ENCODE measurements at places on chromosomes 13 and 19.
A peak's percentile ranks its signal among the peaks of the same experiment; 100 is the strongest.

- DNase-seq: peak; percentile 89
Measured at GRCh38 chr13:43785650-43786471, 911 bp downstream of the ENOX1 start.

DNA sequence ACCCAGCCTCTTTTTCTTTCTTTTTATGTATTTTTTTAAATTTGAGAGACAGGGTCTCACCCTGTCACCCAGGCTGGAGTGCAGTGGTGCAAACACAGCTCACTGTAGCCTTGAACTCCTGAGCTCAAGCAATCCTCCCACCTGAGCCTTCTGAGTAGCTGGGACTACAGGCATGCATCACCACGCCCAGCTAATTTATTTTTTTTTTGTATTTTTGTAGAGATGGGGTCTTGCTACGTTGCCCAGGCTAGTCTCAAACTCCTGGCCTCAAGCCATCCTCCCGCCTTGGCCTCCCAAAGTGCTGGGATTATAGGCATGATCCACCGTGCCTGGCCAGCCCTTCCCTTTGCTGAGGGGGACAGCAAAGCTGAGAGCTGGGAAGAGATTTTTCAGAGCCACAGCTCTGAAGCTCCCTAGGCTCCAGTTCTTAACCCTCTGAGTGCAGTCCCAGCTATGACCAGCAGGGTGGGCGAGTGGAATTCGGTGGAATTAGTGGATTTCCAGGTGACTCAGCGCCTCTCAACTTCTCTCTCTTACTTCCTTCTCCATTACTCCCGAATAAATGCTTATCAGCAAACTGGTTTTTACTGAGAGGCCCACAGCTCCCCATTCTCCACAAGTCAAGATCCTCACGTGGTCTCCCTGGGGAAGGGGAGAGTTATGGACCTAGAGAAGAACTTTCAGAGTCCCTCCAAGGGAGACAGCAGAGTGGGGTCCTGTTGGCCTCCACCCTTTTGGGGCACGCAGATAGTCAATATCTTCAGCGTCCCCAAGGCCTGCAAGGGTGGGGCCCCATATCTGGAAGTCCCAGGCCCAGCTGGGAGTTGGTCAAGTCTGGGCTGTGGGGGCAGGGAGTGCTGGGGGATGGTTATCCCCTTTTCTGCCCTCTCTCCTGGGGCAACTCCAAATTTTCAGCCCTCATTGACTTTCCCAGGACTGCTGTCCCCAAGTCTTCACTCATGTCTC is 1.2 kb downstream of the BLVRB start:
- DNase-seq: peak; percentile 58

GRCh38 chr13:99005609-99006008 is 27.7 kb upstream of the DOCK9 start:
- no peak for DNase-seq

DNA sequence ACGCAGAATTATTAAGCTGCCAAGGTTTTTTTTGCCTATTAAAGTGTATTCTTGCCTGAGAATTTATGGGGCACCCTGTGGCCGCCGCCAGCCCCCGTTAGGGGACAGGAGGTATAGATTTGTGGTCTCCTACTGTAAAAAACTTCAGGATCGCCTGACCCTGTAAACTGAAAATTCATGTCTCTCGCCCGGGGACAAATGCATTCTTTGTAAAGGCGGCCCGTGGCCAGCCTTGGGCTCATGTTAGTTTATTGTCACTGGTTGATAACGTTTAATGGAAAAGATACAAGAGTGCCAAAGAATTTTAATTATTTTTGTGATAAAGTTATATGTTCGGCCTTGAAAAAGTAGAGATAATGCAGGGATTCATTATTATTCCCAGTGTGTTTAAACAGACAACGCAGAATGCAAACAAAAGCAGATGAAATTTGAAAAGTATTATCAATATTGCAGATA is 141.7 kb downstream of the URI1 start:
- DNase-seq: no peak

DNA sequence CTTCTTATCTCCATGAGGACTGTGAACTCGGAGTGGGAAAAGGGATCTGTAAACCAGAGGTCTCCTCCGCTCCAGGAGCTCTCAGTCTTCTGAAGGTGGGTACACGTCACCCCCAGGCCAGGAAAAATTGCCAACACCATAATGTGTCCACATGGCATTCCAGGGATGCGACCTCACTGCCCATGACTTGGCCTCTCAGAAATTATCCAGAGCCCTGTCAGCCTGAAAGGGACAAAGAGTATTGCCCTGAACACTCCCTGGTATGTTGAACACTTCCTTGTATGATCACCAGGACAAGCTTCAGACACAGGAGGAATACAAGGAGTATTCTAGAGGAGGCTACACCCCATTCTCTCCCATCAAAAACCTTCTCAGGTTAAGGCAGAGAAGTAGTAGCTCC is 81.0 kb upstream of the SLC7A1 start:
- no peak for DNase-seq

DNA sequence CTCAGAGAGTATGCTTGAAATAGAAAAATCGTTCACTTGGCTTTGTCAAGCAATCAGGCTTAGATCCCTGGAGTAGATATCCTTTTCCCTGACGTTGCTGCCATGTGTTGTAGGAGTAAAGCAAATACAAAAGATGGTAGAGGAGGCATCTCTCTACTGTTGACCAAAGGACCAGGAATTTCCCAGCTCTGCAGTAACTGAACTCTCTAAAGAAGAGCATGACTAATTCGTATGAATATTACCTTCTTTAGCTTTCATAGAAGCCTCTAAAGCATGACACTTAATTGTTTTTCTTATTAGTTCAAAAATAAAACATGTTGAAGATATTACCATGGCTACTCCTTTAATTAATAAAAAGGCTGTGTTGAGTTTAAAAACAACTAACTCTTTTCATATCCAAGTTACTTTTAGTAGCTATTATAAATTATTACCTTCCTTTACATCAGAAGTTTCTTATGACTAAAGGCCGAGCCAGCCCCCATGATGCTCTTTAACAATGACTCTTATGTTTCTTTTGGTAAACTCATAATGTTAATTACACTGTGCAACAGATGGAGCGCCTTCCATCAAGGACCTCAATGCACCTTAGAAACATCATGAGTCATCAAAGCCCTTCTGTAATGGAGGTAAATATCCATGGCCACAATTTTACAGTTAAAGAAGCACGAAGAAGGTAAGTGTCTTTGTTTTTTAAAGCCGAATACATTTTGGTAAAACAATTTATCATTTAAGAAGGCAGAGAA is 352.4 kb downstream of the KLF5 start:
- no peak for DNase-seq

GRCh38 chr19:13827656-13828055 is 32.4 kb downstream of the ZSWIM4 start:
- DNase-seq: no peak

DNA sequence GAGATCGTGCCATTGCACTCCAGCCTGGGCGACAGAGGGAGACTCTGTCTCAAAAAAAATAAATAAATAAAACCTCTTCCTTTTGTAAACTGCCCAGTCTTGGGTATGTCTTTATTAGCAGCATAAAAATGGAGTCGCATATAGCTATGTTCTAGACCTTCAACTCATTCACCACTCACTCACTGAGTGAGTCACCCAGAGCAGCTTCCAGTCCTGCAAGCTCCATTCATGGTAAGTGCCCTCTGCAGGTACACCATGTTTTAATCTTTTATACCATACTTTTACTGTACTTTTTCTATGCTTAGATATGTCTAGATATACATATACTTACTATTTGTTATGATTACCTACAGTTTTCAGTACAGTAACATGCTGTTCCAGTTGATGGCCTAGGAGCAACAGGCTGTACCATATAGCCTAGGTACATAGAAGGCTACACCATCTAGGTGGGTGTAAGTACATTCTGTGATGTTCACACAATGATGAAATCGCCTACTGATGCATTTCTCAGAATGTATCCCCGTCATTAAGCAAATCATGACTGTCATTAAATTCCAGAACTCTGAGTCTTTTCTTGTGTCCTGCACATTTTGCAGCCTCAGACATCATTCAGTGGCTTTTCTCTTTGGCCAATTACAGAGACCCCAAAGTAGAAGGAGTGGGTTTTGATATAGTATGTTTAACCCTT is 13.7 kb upstream of the FARP1 start:
- DNase-seq: no peak

- peak; percentile 75 for DNase-seq
Measured at GRCh38 chr13:71602344-71602743, 264.7 kb downstream of the DACH1 start.

GRCh38 chr13:83876546-83876945 is 5.7 kb downstream of the SLITRK1 start:
- DNase-seq: no peak

DNA sequence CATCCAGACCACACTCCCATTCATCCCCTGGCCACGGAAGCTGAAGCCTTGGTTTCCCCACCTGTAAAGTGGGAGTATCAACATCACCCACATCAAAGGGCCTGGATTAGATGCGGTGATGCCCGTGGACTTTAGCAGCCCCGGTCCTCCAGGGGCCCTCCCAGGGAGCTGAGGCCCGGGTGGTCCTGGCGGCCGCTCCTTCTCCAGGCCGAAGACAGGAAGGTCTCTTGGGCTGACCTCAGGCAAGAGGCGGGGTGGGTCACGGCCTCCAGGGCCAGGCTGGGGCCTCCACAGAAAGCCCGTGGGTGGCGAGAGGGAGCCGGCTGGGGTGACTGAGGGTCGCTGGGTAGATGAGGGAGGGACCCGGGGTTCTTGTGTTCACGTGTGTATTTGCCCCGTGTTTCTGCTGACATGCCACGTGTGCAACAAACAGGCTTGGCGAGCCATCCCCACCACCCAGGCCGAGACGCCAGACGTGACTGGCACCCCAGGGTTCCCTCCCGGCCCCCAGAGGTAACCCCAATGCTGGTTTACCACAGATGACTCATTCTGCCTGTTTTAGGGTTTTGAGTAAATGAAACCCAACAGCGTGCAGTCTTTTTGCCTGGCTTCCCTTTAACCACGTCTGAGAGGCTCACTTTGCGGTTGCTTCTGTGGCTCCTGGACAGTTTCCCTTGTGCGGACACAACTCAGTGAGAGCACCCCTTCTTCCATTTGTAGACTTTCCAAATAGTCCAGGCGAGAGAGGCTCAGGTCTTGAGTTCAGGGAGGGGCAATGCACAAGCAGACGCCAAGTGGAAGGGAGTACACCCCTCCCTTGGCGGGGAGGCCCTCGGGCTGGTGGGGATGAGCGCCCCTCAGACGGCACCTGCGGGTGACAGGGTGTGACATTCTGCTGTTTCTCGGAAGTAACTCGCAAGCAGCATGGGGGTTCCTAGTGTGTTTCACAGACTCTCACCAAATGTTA is 42.9 kb downstream of the C13orf46 start:
- no peak for DNase-seq

- no peak for DNase-seq
Measured at GRCh38 chr19:36973021-36973843, 57.1 kb downstream of the ZNF568 start.

DNA sequence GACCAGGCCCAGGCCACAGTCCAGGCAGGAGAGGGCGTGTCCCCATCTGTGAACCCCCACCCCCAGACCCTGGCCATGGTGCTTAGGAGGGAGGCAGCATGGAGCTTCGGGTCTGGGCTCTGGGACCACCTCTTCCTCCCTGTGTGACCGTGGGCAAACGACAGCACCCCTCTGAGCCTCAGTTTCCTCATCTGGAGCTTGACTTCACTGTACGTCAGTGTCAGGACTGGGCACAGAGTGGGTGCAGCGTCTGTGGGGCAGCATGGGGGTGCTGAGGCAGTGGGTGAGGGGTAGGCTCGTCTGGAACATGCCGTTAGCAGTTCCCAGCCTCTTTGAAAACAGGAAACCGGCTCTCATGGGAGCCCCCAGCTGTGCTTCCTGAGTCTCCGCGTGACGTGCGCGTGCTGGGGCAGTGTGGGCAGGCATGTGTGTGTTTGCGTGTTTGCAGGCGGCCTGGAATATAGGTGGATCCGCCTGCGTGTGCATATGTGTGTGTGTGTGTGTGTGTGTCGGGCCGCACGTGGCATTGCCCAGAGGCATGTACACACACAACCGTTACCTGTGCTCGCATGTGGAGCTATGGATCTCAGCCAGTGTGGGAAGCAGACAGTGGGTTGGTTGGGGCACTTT is 15.8 kb downstream of the ARRDC2 start:
- no peak for DNase-seq

DNA sequence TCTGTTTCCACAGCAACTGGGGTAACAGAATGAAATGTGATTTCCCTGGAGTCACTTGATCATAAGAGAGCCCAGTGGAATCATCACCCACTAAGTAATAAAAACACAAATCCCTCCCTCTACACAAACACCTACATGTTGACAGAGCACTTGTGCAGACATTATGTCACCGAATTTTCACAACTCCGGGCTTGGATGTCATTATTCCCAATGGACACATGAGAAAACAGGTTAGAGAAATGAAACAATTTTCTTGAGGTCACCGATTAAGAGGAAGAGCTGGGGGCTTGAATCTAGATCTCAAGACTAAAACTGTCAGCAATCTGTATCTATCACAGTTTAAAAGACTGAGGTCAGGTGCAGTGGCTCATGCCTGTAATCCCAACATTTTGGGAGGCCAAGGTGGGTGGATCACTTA is 3.1 kb downstream of the XRCC1 start:
- peak; percentile 57 for DNase-seq

DNA sequence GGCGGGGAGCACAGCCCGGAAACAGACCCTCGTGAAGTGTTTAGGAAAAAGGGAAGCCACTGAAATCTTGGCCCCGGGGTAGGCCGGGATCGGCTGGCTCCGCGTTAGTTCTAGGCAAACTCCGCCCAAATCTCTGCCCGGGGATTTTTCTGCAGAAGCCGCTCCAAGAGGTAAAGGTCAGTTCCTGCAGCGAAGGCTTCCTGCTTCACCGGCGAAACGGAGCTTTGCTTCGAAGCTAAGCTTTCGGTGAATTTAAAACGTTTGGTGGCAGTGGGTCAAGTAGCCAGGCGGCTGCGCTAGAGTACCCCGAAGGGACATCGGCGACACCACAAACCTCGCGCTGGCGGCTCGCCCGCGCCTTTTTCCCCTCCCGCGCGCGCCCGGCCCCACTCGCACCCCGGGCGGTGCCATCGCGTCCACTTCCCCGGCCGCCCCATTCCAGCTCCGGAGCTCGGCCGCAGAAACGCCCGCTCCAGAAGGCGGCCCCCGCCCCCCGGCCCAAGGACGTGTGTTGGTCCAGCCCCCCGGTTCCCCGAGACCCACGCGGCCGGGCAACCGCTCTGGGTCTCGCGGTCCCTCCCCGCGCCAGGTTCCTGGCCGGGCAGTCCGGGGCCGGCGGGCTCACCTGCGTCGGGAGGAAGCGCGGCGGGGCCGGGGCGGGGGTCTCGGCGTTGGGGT is 441 bp downstream of the GJB2 start:
- no peak for DNase-seq

- no peak for DNase-seq
Measured at GRCh38 chr19:54138489-54139256, 1.1 kb downstream of the CNOT3 start.

DNA sequence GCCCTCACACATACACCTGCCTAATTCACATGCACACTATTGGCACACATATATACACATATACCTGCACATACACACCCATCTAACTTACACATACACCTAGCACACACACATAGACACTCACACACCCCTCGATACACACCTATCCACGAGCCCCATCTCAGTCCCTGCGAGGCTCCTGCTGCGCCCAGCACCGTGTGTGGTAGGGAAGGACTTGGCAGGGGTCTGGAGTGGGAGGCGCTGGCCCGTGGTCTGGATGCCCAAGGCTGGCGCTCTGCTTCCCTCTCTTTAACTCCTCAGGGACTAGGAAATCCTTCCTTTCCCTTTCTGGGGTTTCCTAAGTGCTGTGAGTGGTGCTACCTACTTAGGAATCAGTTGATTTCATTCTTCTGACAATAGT is 202.7 kb downstream of the UQCRFS1 start:
- no peak for DNase-seq

GRCh38 chr19:44662691-44663385 is 8.4 kb upstream of the CEACAM19 start:
- no peak for DNase-seq

- no peak for DNase-seq
Measured at GRCh38 chr13:109945206-109945960, 159.0 kb upstream of the IRS2 start.

Data from NCI-H2081 (cell line).